Activated naive CD4-positive, alpha-beta T cell treated with anti-CD3 and anti-CD28 coated beads, Interleukin-2, amount 50 U/mL, for 72 hours (primary cell): ENCODE measurements at places on chromosomes 7 and 10.

GRCh38 chr7:89621925-89622641 lies 532.2 kb upstream of the STEAP1 start:
- DNase-seq, result no peak

DNA sequence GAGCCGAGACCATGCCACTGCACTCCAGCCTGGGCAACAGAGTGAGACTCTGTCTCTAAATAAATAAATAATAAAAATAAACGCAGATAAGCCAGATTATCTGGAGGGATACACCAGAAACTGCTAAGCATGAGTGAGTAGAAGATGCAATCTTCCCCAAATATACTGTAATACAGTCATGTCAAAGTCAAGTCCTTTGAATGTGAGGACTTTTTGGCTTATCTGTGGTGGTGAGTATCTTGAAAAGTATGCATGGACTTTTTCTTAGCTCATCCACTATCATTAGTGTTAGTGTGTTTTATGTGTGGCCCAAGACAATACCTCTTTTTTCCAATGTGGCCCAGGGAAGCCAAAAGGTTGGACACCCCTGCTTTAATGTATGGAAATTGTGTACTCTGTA lies 44.7 kb upstream of the PITRM1 start:
- DNase-seq, result no peak

GRCh38 chr10:71268247-71268691 lies 50.8 kb upstream of the SLC29A3 start:
- DNase-seq, result no peak

DNA sequence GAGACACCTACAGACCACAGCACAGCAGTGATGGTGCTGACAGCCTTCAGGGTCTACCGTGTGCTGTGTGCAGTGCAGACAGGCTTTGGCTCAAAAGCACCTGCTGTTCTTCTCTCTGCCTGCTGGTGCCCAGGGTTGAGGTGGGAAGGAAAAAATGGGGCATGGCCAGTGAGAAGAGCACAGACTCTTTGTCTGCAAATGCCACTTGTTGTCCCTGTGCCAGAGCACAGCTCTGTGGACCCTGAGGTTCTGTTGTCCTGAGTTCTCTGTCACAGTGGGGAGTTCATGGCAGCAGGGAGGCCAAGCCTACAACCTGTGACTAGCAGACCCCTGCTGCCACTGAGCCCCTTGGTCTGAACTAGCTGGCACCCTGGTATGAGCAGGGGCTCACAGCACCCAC lies 376.7 kb downstream of the GLRX3 start:
- no peak for DNase-seq
